ENCODE measurements at places on chromosomes 1 and 21.

DNA sequence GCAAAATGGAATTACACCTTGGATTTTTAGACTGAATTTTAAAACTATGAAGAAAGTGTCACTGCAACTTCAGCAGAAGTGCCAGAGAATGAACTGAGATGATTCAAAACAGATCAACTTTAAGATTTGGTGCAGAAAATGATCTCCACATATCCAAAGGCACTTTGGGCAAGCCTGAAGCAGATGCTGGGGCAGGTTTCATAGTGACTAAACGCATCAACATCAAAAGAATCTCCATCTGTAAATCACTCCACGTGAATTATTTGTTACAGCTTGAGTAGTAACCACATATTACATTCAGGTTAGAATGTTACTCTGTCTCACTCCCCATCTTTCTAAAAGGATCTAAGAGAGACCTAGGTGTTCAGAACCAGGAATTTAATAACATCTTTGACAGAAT is 329.0 kb upstream of the ESRRG start:
- no peak for DNase-seq

GRCh38 chr1:114335273-114335672 is 175.7 kb downstream of the TRIM33 start:
- no peak for DNase-seq

- DNase-seq = no peak
Measured at GRCh38 chr1:30760596-30761324, 3.2 kb upstream of the LAPTM5 start.

GRCh38 chr1:45621895-45622523 is 1.8 kb downstream of the CCDC17 start:
- DNase-seq = no peak

DNA sequence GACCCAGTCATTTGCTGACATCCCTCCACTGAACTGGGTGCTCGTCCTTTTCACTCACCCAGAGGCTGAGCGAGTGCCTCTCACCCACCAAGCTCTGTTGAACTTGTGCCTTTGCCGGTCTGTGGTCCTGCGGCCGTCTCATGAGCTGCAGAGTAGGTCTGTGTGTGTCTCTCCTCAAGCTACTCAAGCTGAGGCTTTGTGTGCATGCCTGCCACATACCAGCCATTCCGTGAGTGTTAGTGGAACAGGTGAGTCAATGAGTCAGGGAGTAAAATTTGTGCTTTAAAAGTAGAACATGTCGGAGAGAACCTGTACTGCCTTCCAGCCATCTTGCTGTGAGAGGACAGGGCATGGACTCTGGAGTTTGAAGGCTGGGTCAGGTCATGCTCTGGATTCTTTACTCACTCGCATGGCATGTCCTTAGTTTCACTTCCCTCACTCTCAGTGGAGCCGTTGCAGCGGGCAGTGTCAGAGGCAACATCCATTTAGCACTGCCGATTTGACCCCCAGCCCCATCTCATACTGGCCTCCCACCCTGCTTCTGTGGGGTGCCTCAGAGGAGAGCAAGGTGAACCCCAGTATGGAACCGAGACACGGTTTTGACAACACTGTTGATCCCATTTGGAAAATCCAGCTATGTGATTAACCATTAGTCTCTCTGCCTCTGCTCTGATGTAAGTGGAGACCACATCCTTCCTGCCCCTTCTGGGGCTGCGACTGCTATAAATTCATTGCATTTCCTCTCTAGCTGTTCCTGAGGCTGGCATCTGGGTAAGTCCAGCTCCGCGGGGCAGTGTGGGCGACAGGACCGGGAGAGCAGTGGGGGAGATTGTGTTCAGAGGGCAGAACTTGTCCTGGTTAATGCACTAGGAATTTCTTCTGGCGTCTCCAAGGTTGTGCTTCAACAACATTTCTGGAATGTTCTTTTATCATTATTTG is at the start of gene NLRP3:
Gene NLRP3 (plus strand): TSS at position 751 of the 939 bp plus-strand sequence. CDS start 2,628 bp downstream, outside the sequence.
- peak; percentile 42 for DNase-seq

GRCh38 chr1:100710906-100711682 is 8.4 kb upstream of the VCAM1 start:
- DNase-seq = no peak

GRCh38 chr1:94033849-94034248 is 87.1 kb downstream of the ABCA4 start:
- no peak for DNase-seq

GRCh38 chr1:93448292-93448982 is 519 bp downstream of the FNBP1L start:
- peak; percentile 36 for DNase-seq

DNA sequence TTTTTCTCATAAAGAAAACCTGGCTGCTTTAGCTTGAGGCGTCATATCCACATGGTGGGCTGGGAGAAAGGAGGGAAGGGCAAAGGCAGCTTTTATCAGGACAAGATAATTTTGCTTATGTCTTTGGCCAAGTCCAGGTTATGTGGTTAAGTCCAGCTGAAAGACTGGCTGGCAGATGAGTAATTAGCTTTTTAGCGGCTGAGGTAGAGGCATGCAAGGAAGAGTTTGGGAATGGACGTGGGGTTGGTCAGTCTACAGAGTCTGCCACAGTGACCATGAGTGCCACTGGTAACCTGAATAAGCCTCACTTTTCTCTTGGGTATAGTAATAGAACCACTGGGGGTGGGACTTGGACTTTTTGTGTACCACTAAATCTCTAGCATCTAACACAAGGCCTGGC is 39.8 kb downstream of the NEK7 start:
- no peak for DNase-seq

DNA sequence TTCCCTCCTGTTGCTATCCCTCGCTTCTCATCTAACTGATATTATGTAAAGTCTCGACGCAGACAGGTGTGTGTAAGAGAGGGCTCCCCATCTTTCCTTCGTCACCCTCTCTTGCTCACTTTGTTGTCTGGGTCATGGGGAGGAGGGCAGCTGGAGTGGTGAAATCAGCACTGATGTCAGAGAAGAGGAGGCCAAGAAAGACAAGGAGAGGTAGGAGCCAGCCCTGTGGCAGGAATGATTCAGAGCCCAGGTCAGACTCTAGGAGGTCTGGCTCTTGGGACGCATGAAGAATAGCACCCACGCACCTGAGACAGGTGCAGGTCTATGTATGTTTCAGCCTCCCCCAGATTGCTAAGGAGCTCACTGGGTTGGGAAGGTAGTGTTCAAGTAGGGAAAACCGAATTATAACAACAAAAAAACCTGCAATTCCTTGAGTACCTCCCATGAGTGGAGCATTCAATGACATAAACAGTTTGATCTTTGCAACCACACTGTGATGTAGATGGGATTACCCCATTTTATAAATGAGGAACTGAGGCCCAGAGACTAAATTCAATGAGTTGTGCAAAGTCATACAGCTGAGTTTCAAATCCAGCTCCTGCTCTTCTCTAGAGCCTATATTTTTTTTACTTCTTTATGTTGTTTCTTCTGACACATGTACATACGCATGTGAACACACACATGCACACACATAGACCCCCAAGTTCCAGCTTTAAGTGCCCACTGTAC is 10.4 kb downstream of the NUAK2 start:
- DNase-seq = no peak

DNA sequence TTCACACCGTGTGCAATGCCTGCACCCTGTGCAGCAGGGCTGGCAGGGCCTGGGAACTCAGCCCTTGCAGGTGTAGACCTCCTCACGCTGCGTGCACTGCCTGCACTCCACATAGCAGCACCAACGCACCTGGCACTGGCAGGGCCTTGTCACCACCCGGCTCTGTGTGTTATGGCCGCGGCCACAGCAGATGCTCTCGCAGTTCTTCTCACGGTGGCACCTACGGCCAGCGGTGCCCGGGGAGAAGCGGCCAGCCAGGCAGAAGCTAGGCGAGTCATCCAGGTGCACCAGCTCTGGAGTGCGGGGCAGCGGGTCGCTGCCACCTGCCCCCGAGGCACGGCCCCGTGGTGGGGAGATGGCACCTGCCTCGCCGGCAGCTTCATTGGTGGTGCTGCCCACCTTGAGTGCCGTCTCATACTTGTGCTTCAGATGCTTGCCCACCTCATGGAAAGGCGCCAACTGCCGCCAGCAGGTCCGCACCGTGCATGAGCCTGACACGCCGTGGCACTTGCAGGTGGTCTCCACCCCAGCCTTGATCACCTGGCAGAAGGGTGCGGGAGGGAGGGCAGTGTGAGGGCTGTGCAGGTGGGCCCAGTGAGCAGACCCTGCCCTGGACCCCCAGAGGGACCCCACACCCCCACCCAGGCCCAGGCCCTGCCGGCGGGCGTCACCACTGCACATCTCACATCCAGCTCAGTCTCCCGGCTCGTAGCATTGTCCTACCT is 26.1 kb downstream of the WNT9A start:
- no peak for DNase-seq

DNA sequence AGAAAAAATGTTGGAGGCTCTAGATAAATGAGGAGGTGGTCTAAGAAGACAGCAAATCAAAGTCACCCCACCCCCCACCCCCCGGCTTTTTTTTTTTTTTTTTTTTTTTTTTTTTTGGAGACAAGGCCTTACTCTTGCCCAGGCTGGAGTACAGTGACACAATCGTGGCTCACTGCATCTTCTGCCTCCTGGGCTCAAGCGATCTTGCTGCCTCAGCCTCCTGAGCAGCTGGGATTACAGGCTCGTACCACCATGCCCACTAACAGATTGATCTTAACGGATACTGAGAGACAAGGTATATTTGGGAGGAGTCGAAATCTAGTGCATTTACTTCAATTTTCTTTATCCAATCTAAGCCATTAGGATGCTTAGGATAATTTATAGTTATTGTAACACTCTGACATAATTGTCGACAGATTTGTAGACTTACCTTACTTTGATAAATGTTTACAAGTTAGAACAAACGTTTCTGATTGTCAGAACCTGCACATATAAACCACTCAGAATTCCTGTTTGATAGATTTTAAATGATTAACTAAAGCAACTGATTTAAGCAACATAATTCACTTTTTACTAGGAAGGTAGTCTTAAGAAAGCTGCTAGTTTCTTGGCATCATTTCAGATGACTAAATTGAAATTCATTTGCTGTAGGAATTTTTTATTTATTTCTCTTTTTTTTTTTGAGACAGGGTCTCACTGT is 33.7 kb upstream of the NBL1 start:
- no peak for DNase-seq

GRCh38 chr1:214154596-214155292 is 126.2 kb upstream of the SMYD2 start:
- no peak for DNase-seq

DNA sequence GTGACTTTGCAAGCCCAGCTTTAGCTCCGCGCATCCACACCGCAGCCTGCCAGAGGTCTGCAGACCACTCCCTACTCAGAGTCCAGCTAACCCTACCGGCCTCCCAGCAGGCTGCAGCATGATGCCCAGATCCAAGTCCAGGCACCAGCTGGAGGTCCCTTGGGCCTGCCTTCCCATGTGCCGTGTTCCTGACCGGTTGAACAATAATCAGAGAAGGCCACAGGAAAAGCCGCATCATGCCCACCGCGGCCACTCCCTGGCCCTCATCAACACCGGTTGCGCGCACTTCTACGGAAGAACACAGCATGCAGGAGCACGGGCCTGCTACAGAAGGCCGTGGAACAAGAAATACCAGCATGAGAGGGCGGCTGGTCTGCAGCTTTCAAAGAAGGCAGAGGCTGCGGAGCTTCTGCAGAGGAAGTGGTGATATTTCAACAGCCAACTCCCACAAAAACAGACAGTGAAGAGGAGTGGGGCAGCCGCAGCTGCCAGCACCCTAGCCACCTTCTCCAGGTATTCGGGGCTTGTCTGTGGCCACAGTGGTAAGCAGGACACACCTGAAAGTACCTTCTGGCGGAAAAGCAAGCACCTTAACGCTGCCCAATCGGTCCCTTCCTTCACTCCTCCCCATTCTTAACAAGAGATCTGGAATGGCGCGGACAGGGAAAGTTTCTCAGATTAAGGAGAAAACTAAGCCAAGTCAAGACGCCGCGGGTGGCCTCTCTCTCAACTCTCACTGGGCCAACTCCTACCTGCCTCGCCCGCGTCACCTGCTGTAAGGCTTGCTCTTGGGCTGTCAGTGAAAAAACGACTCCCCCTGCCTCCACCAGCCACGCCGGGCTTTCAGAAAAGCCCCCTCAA is 1.5 kb downstream of the PGBD5 start:
- DNase-seq = no peak

DNA sequence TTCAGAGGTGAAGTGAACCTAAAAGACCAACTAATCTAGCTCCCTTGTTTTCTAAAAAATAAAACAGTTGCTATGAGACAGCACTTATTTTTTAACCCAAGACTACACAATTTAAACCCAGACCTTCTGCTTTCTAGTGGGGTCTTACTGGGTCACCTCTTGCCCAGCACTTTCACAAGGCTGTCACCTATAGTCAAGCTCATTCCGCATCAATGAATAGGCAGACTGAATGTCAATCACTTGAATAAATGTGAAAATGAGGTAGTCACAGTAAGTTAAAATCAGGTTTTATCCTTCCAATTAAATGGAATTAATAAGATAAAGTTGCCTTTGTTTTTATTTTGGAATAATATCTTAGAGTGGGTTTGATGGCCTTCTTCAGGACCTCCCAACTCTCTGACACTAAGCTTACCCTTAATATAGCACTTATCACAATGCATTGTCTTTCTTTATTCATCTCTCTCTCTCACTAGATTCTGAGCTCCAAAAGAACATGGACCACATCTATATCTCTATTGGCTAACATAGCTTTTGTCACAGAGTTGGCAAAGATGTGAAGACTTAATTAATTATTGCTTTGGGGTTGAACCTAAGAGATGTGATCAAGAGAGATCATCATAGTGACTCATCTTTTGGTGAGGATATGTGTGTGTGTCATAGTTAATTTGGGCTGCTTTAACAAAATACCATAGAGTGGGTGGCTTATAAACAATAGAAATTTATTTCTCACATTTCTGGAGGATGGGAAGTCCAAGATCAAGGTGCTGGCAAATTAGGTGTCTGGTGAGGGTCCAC is 248.7 kb upstream of the DAB1 start:
- no peak for DNase-seq

DNA sequence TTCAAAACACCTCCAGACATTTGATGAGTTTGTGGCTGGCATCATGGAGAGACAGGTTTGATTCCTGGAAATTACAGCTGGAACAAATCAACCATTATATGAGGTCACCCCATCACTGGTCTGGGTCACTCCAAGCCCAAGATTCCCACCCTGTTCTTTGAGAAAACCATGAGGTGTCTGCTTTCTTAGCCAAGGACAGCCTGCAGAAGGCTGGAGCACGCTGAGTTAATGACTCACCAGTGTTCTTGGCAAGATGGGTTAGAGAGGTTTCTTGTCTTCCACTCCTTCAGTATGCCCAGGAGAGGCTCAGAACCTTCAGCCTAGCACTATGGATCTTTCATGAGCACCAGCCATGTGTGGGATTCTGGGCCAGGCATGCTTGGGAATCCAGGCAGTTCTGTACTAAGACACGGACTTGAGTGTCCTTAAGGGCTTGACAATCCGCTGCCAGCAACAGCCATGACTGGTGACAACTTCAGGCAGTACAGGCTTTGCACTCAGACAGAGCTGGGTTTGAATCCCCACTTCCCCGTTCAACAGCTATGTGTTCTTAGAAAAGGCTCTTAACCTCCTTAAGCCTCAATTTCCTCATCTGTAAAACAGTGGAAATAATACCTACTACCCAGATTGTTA is 43.9 kb downstream of the GRHL3 start:
- peak; percentile 61 for DNase-seq

DNA sequence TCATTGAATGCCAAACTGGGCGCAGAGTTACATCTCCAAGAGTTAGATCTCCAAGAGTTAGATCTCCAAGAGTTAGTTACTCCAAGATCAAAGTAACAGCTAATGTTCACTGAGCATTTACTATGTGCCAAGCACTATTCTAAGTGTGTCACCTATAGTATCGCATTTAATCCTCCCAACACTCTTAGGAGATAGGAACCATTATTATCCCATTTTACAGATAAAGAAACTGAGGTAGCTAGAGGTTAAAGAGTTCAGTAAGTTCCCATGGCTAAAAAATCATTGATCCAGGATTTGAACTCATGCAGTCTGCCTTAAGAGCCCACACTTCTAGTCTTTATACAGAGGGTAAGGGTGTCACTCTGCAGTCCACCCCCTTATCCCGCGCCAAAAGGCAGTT is 1.5 kb upstream of the NAV1 start:
- no peak for DNase-seq
